ENCODE measurements at places on chromosomes 2 and 18.

DNA sequence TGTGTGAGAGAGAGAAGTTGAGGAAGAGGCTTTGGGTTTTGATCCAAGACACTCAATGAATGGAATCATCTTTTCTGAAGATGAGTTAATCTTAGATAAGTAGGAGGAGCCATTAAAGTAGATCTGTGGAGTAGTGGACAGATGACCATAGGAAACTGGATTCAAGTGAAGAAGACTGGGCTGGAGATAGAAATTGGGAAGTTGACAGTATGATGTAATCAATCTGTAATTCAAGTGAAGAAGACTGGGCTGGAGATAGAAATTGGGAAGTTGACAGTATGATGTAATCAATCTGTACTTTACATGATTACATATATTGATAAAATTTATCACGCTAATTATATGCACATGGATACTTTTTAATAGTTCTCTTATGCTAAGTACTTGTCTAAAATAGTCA, 92.8 kb downstream of the PHLPP1 start:
- no peak for DNase-seq

GRCh38 chr2:9146646-9147045, 60.0 kb upstream of the ASAP2 start:
- no peak for DNase-seq

- DNase-seq, result no peak
These were observed 324.5 kb upstream of the THUMPD2 start for GRCh38 chr2:40103590-40103989.

DNA sequence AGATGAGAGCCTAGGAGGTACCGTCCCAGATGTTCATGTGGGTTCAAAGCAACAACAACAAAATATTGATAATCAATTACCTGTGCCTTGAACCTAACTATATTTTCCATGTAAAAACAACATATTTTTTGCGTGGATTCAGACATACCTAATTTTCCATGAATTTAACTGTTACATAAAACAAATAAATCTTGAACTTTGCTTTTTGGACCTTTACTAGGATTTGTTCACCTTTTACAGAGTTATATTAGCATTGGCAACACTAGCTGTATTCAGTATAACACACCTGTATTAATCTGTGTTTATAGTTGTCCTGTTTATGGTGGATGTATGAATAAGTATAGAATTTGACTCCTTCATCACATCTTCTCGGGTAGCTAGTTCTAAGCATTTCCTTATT, 115.8 kb upstream of the STON1 start:
- DNase-seq, result no peak

- DNase-seq, result no peak
These were observed 172.5 kb downstream of the NBAS start for GRCh38 chr2:15388406-15389325.

DNA sequence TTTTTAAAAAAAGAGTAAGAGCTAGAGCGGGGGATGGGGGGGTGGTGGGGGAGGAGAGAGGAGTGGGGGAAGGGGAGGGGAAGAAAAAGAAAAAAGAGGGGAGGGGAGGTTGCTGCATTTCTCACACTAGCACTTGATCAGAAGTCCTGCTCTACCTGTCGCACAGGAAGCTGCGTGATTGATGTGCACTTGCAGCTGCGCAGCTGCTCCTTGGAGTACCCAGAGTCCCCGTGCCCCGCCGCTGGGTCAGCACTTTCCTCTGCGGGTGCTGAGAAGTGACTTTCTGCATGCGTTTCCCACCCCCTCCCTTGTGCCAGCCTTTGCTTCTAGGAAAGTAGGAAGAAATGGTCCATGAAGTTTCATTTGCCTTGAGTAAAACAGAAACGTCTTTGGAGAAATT, 297.3 kb downstream of the ETAA1 start:
- no peak for DNase-seq

- no peak for DNase-seq
These were observed 10.3 kb upstream of the ZBTB7C start for GRCh38 chr18:48419277-48420022.

- DNase-seq, result no peak
These were observed 78.9 kb downstream of the RTP5 start for GRCh38 chr2:241948299-241948897.

- DNase-seq, result no peak
These were observed 44.7 kb downstream of the UGP2 start for GRCh38 chr2:63886445-63886844.

GRCh38 chr2:39568561-39569006, 97.1 kb upstream of the TMEM178A start:
- DNase-seq, result no peak

GRCh38 chr18:67735506-67735905, 219.0 kb upstream of the DSEL start:
- DNase-seq, result no peak

GRCh38 chr2:24724111-24724775, 68.9 kb downstream of the PTRHD1 start:
- DNase-seq, result no peak

DNA sequence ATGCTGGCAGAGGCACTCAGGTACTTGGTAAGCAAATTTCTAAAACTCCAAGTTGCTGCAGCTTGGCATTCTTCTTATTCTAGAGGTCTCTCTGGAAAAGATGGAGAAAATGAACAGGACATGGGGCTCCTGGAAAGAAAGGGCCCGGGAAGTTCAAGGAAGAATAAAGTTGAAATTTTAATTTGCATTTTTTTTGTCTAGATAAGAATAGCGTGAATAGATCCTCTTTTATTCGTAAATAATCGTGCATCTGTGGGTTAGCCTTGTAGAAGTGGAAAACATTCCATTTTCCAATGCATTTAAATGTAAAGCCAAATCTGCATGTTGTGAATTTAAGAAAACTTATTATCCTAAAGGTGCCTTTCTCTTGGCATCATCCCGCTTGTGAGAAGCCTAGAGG, 61.0 kb downstream of the TNFRSF11A start:
- DNase-seq, result no peak

- DNase-seq, result no peak
These were observed 20.7 kb downstream of the USP34 start for GRCh38 chr2:61450144-61450543.

DNA sequence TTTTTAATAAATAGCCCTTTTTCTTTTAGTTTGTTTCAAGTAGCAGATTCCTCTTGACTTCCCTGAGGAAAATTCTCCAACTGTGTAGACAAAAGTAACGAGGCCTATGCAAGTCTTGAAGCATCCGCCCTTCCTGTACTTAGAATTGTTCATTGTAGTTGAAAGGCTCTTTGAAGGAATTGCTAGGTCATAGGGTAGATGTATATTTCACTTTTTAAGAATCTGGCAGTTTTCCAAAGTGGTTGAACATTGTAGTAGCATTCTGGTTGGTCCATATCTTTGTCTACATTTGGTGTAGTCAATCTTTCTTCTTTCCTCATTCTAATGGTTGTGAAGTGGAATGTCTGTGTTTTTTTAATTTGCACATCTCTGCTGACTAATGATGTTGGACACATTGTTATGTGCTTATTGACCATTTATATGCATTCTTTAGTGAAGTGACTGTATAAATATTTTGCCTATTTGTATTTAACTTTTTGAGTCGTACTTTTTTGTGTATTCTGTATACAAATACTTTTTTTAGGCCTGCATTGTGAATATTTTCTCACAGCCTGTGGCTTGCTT, 5.6 kb upstream of the SERPINB11 start:
- no peak for DNase-seq

GRCh38 chr2:241309684-241310117, 5.8 kb downstream of the HDLBP start:
- DNase-seq, result peak; percentile 83

- DNase-seq, result no peak
These were observed 23.0 kb upstream of the RTN4 start for GRCh38 chr2:55073000-55073983.

- no peak for DNase-seq
These were observed 999.1 kb downstream of the TSN start for GRCh38 chr2:122754561-122754960.

GRCh38 chr2:38074764-38075506, 1.0 kb downstream of the CYP1B1 start:
- no peak for DNase-seq

GRCh38 chr2:104860451-104860790, 6.5 kb downstream of the POU3F3 start:
- DNase-seq, result no peak
